ENCODE measurements at places on chromosomes 16 and 17. TPM values are rescaled to one million over a fixed set of nuclear protein-coding genes. Genes with fewer than 3 reads are reported as not detected.

DNA sequence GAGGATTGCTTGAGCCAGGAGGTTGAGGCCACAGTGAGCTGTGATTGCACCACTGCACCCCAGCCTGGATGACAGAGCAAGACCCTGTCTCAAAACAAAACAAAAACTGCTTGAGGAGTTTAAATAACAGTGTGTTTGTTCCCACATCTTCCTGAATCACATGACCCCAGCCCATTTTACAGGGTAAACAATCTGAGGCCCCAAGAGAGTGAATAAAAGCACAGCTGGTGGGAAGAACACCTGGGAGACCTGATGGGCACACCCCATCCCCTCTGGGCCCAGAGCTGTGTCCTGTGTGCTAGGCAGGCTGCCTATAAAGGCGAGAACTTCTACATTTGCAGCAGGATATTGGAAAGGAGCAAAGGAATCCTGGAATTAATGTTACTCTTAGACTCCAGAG is 69.6 kb downstream of the PLXDC1 start:
- DNase-seq, result no peak

DNA sequence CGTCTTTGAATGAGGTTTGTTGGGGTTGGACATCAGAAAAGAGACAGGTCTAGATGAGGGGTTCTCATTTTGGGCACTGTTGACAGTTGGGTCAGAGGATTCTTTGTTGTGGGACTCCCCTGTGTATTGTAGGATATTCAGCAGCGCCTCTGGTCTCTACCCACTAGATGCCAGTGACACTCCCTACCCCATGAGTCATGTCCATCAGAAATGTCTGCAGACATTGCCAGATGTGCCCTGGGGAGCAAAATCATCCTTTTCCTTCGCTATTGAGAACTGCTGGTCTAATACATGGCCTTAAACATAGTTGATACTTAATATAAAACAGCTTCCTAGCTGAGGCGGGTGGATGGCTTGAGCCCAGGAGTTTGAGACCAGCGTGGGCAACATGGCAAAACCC is 3.1 kb downstream of the ABAT start:
- DNase-seq, result no peak

- no peak for DNase-seq
Measured at GRCh38 chr16:47045023-47045422, 71.5 kb upstream of the DNAJA2 start.

The TTYH2 gene
- 50.6 TPM for polyA plus RNA-seq

- DNase-seq, result no peak
Measured at GRCh38 chr17:80605326-80606066, 60.9 kb downstream of the RPTOR start.

GRCh38 chr16:25065899-25066298 is 45.6 kb upstream of the LCMT1 start:
- DNase-seq, result peak; percentile 52

DNA sequence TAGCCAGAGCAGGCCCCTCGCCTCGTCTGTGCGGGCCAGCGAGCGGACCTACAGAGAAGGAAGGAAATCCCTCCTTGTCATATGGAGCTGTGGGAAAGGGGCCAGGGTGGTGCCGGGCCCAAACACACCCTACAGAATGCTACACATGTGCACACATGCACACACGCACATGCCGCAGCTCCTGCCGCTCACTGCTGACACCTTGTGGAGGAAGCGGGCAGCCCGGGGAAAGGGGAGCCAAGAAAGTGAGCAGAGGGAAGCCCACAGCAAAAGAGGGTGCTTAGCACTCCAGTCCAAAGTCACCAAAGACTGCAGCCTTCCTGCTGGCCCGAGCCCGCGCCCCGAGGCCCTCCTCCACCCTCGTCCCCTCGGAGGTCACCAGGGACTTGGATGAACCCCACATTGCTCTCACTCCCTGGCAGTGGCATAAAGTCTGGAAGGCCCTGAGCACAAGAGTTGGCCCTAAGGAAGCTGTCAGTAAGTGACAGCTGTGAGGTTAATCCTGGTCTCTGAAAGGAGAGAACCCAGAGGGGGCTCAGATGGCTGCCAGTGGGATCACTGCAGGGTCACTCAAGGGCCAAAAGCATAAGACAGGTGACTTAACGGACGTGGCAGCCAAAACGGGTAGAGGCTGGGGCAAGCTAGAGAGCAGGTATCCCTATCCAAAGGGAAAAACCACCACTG is 68.2 kb downstream of the MYO18A start:
- peak; percentile 56 for DNase-seq

The HYDIN gene
- not detected for polyA plus RNA-seq

The TEX19 gene
- not detected for polyA plus RNA-seq

GRCh38 chr17:10651927-10652326 is 5.2 kb downstream of the MYH3 start:
- DNase-seq, result no peak

The PLA2G10 gene
- polyA plus RNA-seq, result 6.9 TPM

DNA sequence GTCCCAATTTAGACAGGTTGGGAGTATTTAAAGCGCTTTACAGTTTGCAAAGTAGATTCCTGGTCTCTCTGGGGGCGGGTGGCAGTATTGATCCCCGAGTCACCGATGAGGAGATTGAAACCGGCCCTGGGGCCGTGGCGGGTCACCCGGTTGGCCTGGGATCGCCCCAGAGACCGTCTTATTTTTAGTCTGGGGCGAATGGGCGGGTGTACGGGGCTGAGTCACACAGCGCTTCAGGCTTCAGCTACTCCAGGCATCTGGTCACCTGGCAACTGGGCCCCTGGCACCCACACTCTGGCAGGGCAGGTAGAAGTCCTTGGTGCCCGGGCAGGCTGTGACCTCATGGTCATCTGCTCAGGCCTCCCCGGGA is 669 bp downstream of the MIEF2 start:
- DNase-seq, result peak; percentile 64

The CCL3 gene
- 1.8 TPM for polyA plus RNA-seq

- DNase-seq, result peak; percentile 94
Measured at GRCh38 chr17:39200070-39200879, at the start of gene RPL19. TSS of gene RPL19 (plus strand) at chr17:39200283. CDS start at chr17:39200345, 62 bp downstream.

DNA sequence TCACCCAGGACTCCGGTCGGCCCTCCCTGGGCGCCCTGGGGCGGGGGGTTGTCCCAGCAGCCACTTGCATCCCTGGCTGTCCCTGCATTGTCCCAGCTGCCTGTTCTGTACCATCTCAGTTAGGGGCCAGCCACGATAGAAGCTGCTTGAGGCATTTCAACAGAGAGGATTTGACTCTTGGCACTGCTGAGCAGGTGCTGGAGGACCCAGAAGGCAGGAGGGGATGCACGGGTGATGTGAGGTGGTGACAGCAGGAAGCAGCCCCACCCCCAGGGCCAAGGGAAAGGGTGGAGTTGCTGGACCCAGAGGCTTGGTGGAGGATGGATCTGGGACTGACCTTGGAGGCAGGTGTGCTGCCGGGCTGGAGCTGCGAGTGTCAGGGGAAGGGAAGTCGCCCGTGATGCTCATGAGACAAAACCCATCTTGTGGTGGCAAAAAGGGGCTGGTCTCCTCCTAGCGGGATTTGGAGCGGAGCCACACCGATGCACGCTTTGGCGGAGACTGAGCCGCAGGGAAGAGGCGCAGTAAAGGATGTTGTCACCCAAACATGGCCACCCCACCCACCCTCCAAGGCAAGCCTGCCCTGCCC is 188.0 kb upstream of the GSE1 start:
- DNase-seq, result no peak

The SYT17 gene
- polyA plus RNA-seq, result 2.5 TPM

DNA sequence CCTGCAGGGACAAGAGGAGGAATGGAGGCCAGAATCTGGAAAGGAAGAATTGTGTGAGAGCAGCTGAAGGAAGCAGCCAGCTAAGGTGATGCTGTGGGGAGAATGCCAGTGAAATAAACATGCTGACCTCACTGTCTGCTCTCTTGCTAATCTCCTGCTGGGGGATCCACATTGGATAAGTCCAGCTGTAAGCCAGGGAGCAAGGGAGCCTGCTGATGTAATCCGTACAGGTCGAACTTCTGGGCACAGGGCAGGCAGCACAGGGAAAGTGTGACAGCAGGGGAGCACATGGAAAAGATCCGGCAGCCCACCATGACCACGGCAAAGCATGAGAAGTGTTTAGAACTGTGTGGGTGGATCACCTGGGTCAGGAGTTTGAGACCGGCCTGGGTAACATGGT is 7.5 kb upstream of the XPO6 start:
- no peak for DNase-seq

GRCh38 chr16:89009343-89010209 is 32.6 kb upstream of the CBFA2T3 start:
- DNase-seq, result peak; percentile 8

The FOXN1 gene
- polyA plus RNA-seq, result 0.16 TPM

DNA sequence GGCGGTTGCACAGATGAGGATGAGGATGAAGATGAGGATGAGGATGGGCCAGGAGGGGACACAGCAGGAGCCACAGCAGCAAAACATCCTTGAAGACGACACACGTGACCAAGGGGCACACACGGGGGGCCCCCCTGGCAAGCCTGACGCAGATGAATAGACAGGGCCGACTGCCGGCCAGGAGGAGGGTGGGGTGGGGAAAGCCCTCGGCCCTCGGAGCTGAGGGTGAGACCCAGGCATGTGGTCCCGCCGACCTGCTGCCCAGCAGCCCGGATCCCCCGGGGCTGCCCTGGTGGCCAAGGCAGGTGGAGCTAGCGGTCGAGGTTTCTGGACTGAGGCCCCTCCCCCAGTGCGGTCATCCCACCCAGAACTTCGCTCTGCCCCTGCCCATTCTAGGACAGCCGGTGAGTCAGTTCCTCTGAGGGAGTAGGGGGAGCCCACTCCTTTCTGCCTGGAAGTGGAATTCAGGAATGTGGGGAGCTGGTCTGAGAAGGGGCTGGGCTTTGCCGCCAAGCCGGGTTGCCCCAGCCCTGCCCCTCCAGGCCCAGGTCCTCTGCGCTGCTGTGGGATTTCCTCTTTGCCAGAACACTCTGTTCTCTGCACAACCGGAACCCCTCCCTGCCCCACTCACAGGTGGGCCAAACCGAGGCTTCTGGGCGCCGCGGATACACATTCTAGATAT is 9.9 kb downstream of the CYGB start:
- peak; percentile 35 for DNase-seq

DNA sequence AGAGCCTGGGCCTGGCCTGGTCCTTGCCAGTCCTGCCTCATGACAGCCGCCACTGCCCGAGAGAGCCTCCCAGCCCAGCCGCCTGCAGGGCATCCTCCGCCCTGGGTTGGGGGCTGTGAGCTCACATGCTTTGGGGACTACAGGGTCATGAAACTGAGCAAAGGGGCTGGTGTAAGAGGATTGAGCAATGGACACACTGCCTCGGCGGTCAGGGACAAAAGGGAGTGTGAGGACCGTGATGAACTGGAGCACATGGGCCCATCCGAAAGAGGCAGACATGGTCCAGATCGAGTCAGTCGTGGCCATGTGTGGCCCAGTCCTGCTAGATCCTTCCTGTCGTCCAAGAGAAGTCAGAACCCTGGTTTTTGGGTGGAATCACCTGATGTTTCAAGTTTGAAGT is 52.3 kb downstream of the GSG1L start:
- DNase-seq, result no peak

GRCh38 chr16:50259334-50260205 is 6.8 kb upstream of the ADCY7 start:
- DNase-seq, result no peak

The SENP3 gene
- 39.8 TPM for polyA plus RNA-seq

GRCh38 chr16:16120382-16121184 is 102.7 kb downstream of the ABCC6 start:
- no peak for DNase-seq

DNA sequence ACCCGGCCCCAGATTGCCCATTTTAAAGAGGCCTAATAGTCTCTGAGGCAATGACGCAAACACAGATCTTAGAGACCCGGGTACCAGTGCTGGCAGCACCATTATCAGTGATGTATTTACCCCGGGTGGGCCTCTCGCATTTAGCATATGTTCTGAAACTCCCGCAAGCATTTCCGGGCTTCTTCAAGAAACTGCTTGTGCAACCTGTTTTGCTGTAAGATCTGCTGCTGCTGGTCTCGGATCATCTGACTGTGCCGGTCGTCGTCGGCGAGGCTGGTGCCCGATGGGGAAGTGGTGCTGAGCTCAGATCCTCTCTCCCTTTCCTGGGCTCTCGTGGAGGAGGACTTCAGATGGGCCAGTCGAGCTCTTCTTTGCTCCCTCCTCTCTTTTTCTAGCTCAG is 12.5 kb downstream of the CEP295NL start:
- DNase-seq, result no peak

- peak; percentile 8 for DNase-seq
Measured at GRCh38 chr16:54957403-54958166, 26.9 kb downstream of the IRX5 start.

DNA sequence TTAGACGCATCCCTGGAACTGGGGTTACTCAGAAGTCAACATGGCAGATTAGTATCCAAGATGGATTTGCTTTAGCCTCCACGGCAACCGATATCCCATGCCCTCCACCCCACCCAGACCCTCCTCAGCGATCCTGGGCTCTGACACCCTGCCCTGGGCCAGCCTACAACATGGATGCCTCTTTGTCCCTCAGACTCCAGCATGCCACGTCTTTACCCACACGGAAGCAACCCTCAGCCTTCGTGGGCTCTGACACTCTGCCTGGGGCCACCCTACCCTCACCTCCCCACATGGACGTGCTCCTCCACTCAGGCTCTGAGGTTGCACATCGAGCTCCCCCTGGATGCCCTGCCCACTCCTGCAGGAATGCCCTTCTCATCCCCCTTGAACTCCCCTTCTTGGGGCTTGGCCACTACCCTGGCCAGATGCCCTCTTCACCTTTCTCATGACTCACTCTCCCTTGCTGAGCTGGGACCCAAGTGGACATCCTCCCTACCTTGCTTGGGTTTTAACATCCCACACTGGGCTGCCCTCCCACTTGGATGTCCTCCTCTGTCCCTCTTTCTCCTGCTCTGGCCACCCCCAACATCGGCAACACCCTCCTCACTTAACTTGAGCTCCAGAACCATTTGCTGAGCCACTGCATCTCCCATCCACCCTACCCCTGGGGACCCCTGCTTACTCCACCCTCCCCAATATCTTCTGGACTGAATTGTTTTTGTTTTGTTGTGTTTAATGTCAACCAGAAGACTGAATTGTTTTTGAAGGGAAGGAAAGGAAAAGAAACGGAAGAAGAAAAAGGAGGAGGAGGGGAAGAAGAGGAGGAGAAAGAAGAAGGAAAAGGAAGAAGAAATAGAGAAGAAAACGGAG is 18.3 kb upstream of the TMEM92 start:
- no peak for DNase-seq

DNA sequence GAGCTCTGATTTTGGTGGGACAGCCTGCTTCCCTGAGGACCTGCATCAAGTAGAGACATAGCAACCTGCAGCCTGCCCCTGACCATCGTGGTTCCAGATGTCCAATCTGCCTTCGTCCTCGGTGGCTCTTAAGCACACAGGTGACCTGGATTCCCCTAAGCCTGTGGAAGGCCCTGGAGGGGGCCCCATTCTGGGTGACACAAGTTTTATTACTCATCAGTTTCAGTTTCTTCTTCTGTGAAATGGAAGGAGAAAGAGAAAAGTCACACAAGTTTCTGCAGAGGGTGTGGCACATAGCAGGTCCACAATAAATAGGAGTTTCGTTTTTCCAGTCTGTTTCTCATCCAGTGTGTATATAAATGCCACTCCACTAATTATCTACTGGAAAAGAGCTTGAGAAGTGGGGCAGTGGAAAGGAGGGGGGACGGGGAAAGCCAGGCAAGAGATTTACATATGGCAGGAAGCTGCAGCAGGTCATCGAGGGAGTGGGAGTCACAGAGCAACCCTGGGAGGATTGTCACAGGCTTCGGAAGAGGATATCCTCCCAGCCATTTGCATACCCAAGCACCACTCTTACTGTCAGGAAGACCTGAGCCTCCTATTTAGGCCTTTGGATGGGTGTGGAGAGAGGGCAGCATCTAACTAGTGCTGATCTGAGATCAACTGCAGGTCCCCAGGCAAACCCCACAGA is 10.0 kb upstream of the NOS2 start:
- DNase-seq, result peak; percentile 82

The MCRIP1 gene
- polyA plus RNA-seq, result 19.5 TPM

Measured in small intestine (tissue), 16 donors.